ENCODE measurements at places on chromosomes 2 and 18.

DNA sequence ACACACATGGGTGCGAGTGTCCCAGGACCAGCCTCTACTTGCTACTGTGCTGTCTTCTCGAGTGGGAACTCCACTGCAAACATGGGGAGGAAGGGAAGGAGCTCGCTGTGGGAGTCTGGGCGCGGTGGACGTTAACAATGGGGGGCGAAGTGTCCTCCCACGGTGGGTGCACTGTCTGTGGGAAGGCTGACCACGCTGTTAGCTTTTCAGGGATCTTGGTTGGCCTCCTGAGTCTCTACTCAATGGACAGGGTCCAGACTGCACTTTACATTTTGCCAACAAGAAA, 146.7 kb downstream of the MBP start:
- no peak for DNase-seq

DNA sequence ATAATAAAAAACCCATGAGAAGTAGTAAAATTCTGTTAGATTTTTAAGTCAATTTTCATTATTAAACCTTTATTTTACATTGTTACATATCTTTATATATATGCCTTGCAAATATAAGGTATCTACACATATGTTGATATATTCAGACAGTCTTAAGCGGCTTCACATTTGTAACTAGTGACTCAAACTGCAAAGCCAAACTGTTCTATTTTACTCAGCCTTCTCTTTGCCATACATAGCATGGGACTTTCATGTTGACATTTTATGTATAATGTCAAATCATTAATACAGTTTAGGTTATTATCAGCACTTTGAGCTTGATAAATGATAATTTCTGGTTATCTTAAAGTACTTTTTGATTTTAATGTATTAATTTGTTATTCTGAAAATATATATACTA, 125.0 kb upstream of the WDSUB1 start:
- no peak for DNase-seq

GRCh38 chr2:75703589-75704287, 7.0 kb downstream of the GCFC2 start:
- no peak for DNase-seq

- no peak for DNase-seq
These were observed 2.2 kb downstream of the SPATS2L start for GRCh38 chr2:200308546-200309295.

DNA sequence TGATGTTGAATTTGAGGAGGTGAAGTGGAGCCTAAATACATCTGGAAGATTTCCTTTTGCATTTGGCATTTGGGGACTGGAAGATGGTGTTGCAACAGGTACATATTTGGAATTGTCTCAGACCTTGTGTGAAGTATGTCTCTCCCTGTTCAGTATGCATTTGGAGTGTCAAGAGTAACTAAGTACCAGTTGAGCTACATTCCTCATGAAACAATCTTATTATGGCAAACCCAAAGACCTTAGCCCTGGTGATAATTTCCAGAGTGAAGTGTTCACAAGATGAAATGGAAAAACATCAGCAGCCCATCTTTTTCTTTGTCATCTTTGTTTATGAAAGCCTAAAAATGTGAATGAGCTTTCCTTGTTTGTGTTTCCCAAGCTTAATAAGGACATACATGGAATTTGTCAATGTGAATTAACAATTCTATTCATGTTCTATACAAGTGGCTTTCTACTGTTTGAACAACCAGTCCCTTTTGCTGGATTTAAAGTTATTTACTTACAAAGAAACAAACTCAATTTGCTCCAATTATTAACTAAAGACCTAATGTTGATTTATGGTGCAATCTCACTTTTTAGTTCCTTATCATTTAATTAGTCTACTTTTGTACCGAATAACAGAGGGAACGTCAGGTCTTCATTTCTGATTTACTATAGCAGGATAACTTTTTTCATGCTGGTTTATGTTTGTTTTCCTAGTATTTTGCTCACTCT, 42.1 kb upstream of the PPP1R1C start:
- DNase-seq, result no peak

GRCh38 chr2:190197143-190197720, 122.4 kb downstream of the HIBCH start:
- no peak for DNase-seq
